Activated CD4-positive, alpha-beta T cell treated with anti-CD3 and anti-CD28 coated beads, Interleukin-2, amount 10 ng/mL, durations not matched to agents 7 days and 5 days (primary cell): ENCODE measurements at places on chromosomes 5 and 9. TPM values are rescaled to one million over a fixed set of nuclear protein-coding genes. Genes with fewer than 3 reads are reported as not detected.

DNA sequence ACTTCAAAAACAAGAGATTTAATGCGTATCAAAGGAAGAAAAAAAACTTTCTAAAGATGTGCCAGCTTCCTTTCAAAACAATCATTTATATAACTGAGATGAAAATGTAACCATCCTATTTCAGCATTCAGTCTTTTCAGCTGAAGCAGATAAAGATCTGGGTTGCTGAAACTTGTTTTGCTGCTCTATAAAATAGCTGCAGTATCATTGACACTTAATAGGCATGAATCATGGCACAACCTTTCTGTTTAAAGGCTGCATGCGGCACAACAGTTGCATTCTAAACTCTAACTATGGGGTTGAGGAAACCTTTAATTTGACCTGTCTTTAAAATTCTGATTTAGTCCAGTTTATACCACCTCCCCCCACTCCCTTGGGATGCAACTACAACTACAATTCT, 196.7 kb downstream of the MPDZ start:
- DNase-seq, result no peak

DNA sequence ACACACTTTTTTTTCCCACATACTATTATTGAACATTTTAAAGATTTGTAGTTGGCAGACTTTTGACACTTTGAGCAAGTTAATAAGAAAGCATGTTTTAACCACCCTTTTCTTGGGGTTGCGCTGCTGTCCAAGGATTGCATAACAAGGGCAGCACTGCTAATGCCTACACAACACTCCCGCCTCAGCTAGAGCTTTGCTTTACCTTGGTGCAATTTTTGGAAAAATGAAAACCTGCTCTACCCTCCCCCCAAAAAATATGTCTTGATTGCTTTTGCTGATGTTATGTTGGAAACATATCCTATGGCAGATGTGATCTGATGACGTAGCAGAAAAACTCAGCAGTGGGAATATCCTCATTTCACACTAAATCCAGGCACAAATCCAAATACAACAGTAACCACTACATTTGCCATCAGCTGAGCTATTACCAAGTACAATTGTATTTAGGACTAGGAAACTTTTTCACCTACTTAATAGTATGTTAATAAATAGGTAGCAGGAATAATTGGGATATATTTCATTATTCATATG, 51.5 kb downstream of the UBE2R2 start:
- DNase-seq, result no peak

DNA sequence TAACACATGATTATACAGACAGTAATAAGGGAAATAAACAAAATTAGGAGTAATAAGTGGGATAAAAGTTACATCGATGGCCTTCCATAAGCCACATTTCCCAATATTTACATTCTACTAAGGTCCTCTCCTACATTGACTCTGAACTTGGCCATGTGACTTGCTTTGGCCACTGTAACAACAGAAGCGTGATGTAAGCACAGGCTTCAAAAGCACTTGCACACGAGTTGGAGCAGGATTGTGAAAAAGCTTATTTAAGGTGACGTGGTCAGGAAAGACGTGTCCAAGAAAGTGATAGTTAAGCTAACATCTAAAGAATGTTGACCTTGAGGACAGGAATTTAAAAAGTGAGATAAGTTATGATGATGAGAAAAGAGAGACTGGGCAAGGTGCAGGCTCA, 9.8 kb upstream of the CEMIP2 start:
- no peak for DNase-seq

- no peak for DNase-seq
Observed at GRCh38 chr9:107270082-107270481, 13.0 kb upstream of the RAD23B start.

GRCh38 chr5:172868436-172868923, 34.4 kb downstream of the ERGIC1 start:
- no peak for DNase-seq

GRCh38 chr9:119114681-119115080, 254.6 kb downstream of the BRINP1 start:
- no peak for DNase-seq

- DNase-seq, result no peak
Observed at GRCh38 chr5:41966401-41967105, 41.5 kb downstream of the FBXO4 start.

DNA sequence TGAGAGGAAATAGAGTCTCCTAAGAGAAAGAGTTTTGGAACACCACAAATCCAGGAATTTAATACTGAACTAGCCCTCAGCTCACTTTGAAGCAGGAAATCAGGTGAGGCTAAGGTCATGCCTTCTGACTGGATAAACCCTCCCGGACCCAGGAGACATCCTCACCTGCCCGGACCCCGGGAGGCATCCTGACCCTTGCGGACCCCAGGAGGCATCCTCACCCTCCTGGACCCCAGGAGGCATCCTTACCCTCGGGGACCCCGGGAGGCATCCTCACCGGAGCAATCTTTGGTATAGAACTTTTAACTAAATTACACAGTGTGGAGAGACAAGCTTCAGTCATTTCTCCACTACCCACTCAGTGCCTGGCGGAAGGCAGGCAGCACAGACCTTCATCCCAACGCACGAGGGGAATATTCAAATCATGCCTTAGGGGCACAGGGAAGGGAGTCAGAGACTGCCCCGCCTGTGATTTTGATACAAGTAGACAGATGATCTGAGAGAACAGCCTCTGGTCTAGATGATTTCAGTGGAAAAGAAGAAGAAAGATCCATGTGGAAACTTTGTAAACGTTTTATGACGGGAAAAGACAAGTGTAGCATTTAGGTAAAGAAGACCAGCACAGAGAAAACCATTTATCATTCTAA, 21.3 kb downstream of the STXBP1 start:
- DNase-seq, result no peak

DNA sequence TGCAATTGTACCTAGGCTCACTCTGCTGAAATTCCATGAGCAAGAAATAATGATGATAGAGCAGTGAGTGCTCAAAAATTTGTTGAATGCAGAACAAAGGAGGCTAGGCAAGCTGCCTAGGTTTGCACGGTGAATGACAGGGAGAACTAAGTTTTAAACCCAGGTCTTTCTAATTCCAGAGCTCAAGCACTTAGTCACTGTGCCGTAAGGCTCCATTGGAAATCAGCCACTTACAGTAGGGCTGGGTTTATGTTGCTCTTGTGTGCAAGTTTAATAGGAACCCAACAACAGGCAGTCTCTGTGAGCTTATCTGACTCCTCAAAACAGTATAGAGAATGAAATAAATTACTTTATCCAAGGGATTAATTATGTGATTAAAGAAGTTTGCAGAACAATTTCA, 147.0 kb downstream of the CSNK1G3 start:
- no peak for DNase-seq

DNA sequence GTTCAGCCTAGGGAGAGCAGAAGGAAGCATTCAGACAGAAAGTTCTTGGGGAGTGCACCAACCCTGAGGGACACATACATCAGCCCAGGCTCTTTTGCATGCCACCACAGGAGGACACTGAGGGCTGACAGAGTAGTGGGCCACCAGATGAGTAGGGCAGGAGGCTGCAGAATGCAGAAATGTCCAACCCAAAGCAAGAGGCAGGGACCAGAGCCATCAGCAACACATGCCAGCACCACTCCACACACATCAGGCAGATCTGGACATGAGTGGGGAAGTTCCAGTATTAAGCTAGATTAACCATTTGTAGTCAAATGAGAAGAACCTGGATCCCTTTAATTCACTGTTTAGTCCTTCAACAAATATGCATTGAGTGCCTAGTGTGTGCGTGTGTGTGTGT, 35.7 kb upstream of the OTULINL start:
- DNase-seq, result no peak

GRCh38 chr5:143833177-143833576, 21.2 kb downstream of the HMHB1 start:
- DNase-seq, result no peak

The SPINK6 gene
- total RNA-seq, result not detected

The CD72 gene
- 5.4 TPM for total RNA-seq

The SPINK4 gene
- not detected for total RNA-seq

The CNTNAP3B gene
- total RNA-seq, result not detected

The ZNF462 gene
- 0.37 TPM for total RNA-seq

The LCN1 gene
- total RNA-seq, result not detected
